ENCODE measurements at places on chromosomes 13 and 19.

GRCh38 chr13:91136806-91137205, 210.7 kb upstream of the MIR17HG start:
- DNase-seq, result no peak

GRCh38 chr13:102680133-102680717, 14.6 kb downstream of the METTL21C start:
- no peak for DNase-seq

- DNase-seq, result no peak
Measured at GRCh38 chr13:96229356-96229755, 139.4 kb downstream of the HS6ST3 start.

- DNase-seq, result no peak
Measured at GRCh38 chr13:35549481-35549880, 73.0 kb upstream of the MAB21L1 start.

Measured in stimulated activated CD8-positive, alpha-beta memory T cell treated with anti-CD3 and anti-CD28 coated beads, Interleukin-12 subunit alpha, Interleukin-12 subunit beta, amount 100 ng/mL, for 4 hours (primary cell).